Activated CD8-positive, alpha-beta T cell treated with anti-CD3 and anti-CD28 coated beads for 36 hours (primary cell): ENCODE measurements at places on chromosomes 3 and 15.
A peak's percentile ranks its signal among the peaks of the same experiment; 100 is the strongest.

DNA sequence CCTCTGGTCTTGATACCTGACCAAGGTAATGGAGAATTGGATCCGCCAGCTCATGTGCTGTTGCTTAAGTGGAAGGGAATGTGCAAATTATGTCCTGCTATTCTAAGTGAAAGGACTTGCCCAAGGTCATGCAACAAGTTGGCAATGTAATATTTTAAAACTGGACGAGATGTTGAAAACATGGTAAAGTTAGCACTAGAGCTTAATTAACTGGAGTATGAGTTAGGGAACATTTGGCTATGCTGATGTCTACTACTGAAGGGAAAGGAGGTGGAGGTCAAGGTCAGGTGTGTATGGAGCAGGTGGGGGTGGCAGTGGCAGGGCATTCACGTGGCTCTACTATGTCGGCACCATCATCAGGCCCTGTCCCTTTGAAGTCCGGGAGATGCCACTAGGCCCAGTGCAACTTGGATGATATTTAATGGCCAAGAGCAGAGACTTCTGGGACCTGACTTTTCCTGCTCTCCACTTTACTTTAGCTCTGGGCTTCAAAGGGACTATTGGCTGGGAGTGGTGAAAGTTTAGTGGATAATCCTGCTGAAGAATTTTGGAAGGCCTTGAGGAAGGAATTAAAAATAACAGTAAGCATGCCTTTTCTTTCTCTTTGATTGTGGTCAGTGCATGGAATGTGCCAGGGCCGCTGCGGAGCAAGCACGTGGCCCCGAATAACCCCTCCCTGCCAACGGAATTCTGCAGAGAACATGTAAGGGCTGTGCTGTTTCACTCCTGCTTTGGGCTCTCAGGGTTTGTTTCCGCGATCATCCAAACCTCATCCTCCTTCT lies 14.9 kb downstream of the SMAD3 start:
- no peak for DNase-seq

GRCh38 chr3:187750513-187751123 lies 5.3 kb upstream of the BCL6 start:
- DNase-seq, result peak; percentile 23

DNA sequence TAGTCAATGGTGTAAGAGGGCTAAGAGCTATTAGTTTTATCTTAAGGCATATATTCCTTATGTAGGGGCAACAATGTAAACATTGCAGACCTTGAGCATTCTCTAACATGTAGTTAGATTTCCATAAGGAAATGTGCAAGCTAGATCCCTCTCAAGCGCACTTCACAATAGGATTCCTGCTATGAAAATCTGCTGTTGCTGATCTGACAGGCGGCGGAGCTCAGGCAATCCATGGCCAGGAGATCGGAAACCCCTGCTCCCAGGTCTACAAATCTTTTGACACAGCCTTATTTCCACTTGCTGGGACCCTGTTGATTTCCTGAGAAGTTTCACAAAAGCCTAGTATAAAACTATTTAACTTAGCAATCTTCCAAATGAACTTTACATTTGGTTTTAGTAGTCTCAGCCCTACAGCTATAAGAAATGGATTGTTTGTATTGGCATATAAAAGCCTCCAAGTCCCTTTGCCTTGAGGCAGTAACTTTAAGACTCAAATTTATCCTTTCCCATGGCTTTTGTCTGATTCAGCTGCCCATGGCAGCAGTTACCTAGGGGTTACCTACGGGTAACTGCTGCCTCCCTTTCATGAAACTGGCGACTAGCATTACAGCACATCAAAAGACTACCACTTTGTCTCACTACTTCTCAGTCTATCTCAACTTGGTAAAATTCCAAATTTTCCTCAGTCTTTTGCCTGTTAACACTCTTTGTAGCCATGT lies 22.7 kb downstream of the TRA2B start:
- DNase-seq, result no peak

GRCh38 chr3:134090031-134090430 lies 60.3 kb upstream of the SLCO2A1 start:
- DNase-seq, result no peak

DNA sequence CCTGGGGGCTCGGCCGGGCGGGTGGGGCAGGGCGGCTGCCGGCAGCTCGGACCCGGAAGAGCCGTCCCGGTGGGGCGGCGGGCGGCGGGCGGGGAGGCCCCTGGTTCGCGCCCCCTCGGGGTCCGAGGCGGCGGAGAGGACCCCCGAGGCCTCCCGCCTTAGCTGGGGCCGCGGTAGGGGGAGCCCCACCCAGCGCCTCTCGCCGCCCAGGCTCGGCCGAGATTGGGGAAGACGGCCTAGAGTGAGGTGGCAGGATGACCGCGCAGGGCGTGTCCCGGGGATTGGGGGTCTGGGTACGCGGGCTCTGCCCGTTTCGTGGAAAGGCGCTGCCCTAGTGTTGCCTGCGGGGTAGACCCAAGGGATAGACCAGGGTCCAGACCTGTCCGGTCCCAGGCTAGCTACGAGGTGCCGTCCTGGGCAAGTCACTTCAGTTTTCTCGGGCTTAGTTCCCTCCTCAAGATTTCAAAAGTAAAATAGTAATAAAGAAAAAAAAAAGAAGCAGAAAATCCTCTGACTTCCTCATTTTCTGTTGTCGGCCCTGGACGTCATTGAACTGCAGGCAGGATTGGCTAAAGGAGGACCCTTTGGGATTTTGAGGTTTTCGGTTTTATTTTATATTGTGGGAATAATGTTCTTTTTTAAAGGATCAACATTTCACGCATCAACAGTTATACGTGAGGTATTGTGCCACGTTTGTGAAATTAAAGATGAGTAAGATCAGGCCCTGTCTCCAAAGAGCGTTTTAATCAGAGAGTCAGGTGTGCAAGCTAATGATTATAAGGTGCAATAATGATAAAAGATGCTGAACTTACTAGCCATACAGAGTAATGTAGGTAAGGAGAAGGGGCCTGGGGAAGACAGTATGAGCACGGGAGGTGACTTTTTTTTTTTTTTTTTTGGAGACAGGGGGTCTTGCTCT lies 679 bp downstream of the IQGAP1 start:
- peak; percentile 67 for DNase-seq

DNA sequence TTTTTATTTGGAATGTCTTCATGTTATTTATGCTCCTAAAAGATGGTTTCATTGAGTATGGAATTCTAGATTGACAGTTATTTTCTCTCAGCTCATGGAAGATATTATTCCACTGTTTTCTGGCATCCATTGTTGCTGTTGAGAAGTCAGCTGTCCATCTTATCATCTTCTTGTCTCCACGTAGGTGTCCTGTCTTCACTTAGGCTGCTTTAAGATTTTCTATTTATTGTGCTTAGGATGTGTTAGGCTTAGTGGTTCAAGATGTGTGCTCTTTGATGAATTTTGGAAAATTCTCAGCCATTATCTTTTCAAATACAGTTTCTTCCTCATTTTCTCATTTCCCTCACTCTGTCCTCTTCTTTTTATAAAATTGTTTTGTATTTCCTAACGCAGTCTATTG lies 52.0 kb downstream of the SNRK start:
- no peak for DNase-seq

GRCh38 chr3:168926426-168926825 lies 737.1 kb downstream of the MECOM start:
- DNase-seq, result no peak

- DNase-seq, result no peak
These were observed 35.2 kb upstream of the PLSCR5 start for GRCh38 chr3:146640361-146640760.

GRCh38 chr15:78930577-78931388 lies 14.1 kb downstream of the CTSH start:
- DNase-seq, result no peak

GRCh38 chr15:66650433-66650832 lies 51.6 kb upstream of the SMAD6 start:
- DNase-seq, result no peak

- DNase-seq, result no peak
These were observed 150.9 kb downstream of the CHDH start for GRCh38 chr3:53695324-53695690.

GRCh38 chr15:77022646-77023575 lies 28.0 kb downstream of the PSTPIP1 start:
- DNase-seq, result no peak

GRCh38 chr3:134864636-134865035 lies 69.6 kb downstream of the EPHB1 start:
- DNase-seq, result no peak

- no peak for DNase-seq
These were observed 297.7 kb downstream of the LRTM1 start for GRCh38 chr3:54630101-54630623.

- DNase-seq, result no peak
These were observed 576.4 kb downstream of the FHIT start for GRCh38 chr3:60674870-60675269.

DNA sequence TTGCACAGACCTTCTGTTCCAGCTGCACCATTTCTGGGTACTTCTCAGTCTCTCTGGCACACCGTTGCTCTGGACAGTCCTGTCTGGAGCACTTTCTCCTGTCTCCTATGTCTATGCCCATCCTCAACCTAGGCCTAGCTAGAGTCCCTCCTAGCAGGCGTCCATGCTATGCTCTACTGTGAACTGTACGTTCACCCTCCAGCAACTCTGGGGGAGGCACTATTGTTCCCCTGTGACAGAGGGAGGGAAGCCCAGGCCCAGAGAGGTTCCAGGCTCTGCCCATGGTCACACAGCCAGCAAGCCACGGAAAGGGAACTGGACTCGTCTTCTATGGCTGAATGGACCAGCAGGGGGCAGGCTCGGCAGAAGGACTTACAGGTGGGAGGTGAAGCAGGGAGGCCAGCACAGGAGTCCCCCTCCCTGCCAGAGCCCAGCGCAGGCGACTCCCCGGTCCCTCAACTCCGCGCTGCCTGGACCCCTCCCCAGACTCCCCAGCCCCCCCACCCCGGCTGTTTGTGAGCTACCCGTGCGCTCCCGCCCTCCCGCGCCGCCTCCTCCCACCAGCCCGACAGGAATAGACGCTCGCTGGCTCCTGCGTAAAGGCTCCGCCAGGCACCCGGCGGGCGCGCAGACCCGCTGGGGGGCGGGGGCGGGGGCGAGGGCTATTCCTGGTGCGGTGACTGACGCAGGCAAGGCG lies 1.7 kb upstream of the LINGO1 start:
- peak; percentile 85 for DNase-seq

DNA sequence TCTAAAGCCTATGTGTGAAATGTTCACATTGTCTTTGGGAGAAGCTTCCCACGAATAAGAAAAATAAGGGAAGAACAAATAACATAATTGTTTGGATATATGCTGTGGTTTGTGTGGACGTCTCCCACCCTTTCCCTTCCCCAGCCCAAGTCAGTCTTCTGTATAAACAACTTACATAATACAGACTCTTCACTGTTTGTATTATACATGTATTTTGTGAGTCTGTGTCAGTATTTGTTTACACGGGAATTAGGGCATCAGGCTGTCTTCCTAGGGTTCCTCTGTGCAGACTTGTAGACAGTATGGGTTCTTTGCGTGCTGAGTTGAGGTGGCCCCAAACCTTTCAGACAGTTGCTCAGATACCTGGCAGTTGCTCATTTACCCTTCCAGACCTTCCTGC lies 103.4 kb downstream of the IGF1R start:
- no peak for DNase-seq

DNA sequence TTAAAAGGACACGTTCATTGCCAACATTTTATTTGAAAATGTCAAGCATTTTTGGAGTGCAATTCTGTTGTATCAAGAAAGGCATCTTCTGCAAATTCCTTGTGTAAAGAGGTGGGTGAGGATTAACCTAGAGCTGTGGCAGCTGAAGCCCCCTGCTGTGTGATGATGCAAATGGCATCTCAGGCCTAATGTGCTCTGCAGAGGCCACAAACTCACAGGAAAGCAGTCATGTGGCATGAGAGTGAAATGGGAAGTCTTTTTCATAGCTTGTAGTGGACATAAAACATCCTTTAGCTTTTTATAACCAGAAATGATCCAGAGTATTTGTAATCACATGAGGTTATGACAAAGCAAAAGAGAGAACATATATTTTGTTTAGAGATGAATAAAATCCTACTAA lies 6.4 kb downstream of the CADM2 start:
- DNase-seq, result no peak

GRCh38 chr3:148084931-148085330 lies 612.8 kb upstream of the AGTR1 start:
- DNase-seq, result no peak

- no peak for DNase-seq
These were observed 110.6 kb downstream of the ABI3BP start for GRCh38 chr3:100882571-100882984.

DNA sequence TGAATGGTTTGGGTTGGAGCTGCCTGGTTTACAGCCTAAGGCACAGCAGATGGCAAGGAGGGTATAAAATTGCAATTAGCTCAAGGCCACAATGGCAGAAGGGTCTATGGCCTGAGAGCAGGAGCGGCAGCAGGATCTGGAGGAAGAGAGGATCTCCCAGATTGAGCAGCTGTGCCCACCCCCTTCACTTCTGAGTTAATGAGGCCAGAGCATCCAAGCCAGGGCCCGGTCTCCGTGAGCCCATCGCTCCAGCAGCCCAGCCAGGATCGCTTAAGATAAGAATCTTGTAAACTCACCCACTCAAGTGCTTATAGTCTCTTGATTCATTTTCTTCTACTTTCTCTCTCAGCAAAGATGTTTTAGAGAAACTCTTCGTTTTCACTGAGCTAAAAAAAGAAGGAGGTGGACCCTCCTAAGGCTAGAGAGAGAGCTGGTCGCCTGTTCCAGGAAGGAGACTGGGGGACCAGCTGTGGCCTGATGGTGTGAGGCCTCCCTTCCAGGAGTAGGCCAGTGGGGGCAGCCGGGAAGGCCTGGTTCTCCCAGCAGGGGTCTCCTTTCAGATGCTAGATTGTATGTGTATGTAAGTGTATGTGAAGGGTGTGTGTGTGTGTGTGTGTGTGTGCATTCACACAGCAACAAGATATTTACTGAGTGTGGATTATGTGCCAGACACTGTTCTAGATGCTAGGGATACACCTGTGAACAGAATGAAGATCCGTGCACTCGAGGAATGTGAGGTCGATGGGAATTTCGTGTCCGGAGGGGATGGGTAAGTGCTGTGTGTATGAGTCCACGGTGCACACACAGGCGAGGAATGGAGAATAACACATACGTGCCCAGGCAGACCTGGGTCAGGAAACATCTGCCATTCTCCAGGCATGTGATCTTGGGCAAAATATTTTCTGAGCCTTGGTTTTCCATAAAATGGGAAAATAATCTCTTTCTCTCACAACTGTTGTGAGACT lies 18.6 kb downstream of the MAGEF1 start:
- no peak for DNase-seq

DNA sequence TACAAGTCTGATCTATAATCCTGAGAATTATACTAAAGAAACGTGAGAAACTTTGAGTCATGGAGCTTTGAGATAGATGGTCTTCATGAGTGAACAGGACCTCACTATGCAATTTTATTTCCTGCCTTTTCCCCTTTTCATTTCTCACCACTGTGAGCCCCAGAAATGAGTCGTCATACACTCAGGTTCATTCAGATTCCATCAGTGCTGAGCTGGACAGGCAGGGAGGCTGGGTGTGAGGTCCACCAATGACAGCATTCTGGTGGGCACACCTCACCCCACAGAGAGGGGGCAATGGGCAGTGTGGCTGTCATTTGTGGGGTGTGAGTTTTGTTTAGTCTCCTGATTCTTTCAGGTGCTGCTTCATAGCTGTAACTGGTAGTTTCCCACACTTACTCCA lies 16.9 kb downstream of the TIGIT start:
- peak; percentile 47 for DNase-seq

GRCh38 chr3:99934975-99935797 lies 117.5 kb downstream of the CMSS1 start:
- no peak for DNase-seq
